Brain pericyte (primary cell): ENCODE measurements at places on chromosomes 7 and 10.

- no peak for DNase-seq
These were observed 256.9 kb upstream of the TPK1 start for GRCh38 chr7:145092766-145093165.

DNA sequence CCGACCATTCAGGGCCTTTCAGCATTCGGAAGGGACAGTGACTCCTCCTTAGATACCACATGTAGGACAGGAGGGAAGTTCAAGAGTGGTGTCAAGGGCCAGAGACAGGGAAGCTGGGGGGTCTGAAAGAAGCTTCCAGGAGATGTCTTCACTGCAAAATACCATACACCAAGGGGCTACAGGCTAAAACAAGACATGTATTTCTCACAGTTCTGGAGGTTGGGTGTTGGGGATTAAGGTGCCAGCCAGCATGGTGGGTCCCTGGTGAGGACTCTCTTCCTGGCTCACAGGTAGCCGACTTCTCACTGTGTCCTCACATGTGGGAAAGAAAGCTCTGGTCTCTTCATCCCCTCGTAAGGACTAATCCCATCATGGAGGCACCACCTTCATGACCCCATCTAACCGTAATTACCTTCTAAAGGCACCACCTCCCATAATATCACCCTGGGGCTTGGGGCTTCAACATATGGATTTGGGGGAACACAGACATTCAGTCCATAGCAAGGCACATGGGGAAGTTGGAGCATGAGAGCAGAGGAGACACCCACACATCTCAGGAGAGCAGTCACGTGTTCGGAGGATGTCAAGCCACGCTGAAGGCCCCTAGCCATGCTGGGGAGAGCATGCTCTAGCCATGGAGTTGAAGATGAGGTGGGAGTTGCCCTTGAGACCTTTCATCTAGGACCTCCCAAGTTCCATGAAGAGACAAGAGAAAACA lies 73.9 kb upstream of the GDF10 start:
- no peak for DNase-seq

DNA sequence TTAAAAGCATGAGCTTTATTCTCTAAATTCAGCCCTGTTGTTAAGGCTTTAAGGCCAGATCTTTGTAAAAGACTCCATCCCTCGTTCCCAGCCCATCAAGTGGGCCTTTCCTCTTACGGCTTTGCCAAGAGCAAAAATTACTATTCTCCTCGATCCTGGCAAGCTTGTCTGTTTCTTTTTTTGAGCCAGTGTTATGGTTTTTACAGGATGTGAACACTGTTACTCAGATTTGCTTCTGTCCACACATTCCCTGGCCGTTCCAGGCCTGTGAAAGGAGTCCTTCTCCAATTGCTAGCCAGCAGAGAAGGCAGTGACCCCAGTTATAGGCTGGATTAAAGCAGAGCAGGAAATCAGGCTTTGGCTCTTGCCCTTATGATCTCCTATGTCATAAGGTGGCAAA lies 47.0 kb upstream of the EPC1 start:
- no peak for DNase-seq

DNA sequence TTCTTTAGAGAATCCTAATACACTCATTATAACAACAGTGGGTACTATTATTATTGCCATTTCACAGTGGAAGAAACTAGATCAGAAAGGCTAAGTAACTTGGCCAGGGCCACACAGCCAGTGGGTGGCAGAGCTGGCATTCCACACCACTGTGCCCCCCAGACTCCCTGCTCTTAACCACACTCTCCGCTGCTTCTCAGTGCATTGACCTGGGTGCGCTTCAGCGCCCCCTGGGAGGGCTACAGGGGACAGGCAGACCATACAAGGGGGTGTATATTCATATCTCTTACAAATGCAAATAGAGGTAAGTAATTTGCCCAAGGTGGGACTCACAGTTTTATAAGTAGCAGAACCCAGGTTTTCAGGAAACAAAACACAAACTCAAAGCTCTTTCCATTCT lies 77.0 kb upstream of the NMT2 start:
- no peak for DNase-seq

DNA sequence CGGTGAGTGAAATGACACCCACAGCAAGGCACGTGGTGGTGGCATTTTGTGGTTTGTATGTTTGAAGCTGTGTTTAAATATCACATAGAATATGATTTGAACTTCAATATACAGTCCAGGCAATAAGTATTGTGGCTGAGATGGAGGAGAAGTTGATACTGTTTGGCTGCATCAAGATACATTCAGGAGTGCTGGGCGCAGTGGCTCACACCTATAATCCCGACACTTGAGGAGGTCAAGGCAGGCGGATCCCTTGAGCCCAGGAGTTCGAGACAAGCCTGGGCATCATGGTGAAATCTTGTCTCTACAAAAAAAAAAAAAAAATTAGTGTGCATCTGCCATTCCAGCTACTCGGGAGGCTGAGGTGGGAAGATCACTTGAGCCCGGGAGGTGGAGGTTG lies 35.2 kb upstream of the NUB1 start:
- DNase-seq = no peak

DNA sequence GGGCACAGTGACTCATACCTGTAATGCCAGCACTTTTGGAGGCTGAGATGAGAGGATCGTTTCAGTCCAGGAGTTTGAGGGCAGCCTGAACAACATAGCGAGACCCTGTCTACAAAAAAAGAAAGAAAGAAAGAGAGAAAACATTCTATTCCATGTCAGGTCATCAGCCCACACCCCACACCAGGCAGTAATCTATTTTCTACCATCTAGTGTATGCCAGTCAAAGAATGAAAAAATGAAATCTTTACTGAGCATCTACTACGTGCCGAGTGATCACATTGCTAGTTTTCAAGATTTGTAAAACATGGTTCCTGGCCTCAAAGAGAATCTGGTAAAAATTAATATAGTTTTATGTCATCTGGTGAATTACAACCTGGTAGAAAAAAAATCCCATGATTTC lies 3.1 kb upstream of the EPHB4 start:
- no peak for DNase-seq

DNA sequence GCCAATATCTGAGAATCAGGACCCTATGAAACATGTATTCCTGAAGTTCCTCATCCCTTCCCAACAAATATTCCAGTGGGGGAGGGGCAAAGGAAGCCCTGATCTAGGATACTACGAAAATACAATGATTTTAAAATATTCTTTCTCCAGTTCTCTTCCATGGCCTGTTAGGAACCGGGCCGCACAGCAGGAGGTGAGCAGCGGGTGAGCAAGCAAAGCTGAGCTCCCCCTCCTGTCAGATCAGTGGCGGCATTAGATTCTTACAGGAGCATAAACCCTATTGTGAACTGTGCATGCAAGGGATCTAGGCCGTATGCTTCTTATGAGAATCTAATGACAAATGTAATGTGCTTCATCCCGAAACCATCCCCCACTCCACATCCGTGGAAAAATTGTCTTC lies 370.8 kb downstream of the WDR11 start:
- DNase-seq = no peak

DNA sequence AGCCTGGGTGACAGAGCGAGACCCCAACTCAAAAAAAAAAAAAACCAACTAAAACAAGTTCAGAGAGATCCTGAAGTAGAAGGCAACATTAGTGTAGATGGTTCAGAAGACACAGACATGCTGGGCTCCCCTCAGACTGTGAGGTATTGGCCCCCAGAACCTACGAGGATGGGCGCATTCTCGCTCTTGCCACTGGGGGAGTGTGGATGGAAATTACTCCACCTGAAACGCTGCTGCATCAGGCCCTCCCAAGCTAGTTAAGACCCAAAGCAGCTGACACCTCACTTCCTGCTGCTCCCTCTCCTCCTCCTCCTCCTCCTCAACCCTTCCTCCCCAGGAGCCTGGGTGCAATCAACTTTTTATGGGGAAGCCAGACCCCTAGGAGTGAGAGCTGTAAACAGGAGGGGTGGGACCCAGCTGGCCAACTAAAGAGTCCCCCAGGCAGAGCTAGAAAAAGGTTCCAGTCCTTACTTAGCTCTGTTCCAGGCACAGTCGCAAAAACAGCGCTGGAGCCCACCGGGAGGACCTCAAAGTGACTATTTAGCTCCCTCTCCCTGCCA lies 7.4 kb downstream of the SH3PXD2A start:
- DNase-seq = no peak

DNA sequence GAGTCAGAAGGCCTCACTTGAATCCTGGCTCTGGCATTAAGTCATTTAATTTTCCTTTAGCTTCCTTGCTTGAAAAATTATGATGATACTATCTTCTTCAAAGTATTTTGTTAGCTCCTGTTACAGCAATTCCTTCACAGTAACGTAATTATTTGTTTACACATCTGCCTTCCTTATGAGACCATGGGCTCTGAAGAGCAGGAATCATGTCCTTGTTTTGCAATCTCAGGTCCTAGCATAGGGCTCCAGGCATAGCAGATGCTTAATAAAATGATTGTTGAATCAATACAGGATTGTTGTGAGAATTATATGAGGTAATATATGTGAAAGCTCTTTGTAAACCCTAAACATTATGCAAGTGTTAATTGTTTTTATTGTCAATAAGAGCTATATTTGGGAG lies 25.5 kb downstream of the KLHDC10 start:
- DNase-seq = no peak

DNA sequence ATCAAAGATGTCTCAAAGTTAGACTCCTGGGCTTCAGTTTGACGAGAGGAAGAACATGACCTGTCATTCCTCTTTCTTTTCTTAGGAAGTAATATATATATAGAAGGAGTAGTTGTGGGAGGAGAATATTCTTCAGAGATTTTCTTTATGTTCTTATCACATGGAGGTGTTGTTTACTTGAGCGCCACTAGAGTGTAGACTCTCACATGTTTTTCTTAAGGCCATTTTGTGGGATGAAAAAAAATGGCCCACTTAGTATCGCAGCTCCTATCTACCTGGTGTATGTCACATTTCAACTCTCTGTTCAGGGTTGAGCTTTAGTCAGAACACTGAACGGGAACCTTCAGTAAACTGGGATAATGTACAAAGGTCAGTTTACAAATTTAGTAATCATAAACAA lies 645.2 kb downstream of the PHTF2 start:
- no peak for DNase-seq

DNA sequence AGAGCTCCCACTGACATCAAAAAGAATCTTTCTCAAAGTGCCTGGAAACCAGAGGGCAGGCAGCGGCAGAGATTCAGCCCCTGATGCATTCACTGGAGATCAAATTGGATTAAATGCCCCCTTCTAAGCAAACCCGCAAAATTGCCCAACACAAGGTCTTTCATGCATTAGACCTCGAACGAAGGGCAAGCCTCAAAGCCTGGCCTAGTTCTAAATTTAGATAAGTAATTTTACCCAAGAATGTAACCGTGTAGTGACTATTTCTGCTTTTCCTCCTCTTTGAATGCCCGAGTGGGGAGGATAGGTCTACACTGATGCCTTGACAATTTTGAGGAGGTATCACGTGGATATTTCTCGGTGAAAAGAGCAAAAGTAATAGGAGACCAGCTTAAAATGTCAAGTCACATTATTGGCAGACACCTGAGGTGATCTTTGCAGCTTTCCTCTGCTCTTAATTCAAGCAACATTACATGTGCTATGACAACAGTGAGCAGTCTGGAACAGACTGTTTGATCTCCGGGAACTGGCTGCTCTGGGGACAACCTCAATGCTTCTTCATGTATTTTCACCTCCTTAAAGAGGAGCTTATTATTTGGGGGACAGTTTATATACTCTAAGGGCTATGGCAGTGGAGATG lies 1263.5 kb upstream of the AUTS2 start:
- DNase-seq = no peak

GRCh38 chr7:92671505-92672169 lies 81.4 kb upstream of the FAM133B start:
- no peak for DNase-seq

- no peak for DNase-seq
These were observed 26.5 kb downstream of the BTBD16 start for GRCh38 chr10:122297583-122297982.

- no peak for DNase-seq
These were observed 445.0 kb downstream of the PTPRN2 start for GRCh38 chr7:158142657-158143056.

DNA sequence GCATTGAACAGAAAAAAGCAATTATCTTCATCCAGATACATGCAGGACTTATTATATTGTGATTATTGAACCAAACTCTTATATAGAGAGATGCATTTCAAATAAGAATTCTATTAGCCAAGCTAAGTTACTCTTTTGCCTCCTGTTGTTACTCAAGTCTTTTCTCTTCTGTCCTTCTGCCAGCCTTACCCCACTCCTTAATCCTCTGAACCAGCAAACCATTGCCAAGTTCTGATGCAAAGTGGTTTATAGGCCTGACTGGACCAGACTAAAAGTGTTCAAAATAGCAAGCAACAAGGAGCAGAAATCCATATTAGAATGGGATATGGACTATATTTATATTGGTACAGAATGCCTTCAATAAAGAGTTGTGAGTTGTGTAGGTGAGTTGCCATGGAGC lies 2.2 kb upstream of the SLC26A4 start:
- DNase-seq = no peak

- peak; percentile 4 for DNase-seq
These were observed 150.4 kb upstream of the PRPS1L1 start for GRCh38 chr7:18177815-18178660.

GRCh38 chr10:50312464-50313437 lies 61.4 kb upstream of the ASAH2 start:
- DNase-seq = no peak

GRCh38 chr10:110865186-110865808 lies 6.4 kb upstream of the PDCD4 start:
- DNase-seq = no peak

DNA sequence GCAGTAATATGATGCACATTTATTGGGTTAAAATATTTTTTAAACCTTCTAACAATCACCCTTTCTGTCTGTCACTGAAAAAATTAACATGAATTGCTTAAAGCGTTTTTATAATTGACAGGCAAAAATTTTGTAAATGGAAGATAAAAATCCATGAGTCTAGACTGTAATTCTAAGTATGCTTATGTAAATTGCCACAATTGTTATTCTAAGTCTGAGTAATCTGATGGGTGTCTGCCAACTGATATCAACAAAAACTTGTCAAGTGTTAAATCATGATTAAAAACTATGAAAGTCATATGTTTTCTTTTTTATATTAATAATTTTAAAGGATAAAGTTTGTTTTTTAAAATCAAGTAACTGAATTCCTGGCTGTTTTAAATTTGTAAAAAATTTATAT lies 208.2 kb downstream of the CDK14 start:
- no peak for DNase-seq

GRCh38 chr10:97362310-97363033 lies 27.9 kb upstream of the FRAT2 start:
- no peak for DNase-seq

DNA sequence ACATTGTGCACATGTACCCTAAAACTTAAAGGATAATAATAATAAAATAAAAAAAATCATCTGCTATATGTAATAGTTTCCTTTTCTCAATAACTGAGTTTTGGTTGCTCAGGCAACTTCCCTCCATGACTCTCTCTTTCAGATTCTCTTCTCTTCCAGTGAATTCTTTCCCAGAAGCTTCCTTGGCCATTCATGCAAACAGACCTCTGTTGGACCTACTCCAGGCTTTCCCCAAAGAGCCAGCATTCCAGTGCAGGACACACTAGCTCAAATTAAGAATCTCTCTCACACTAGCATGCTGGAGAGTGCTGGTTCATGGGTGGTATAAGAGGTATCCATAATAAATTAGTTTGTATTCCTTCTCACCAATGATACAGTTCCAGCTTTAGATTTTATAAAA lies 31.0 kb upstream of the ZEB1 start:
- DNase-seq = no peak

GRCh38 chr7:45652630-45653029 lies 78.5 kb downstream of the ADCY1 start:
- no peak for DNase-seq
